ENCODE measurements at places on chromosomes 3 and 15.

GRCh38 chr3:127407026-127407939 lies 119.4 kb upstream of the PRR20G start:
- DNase-seq = no peak

GRCh38 chr3:194135516-194135805 lies 487 bp upstream of the HES1 start:
- no peak for DNase-seq

DNA sequence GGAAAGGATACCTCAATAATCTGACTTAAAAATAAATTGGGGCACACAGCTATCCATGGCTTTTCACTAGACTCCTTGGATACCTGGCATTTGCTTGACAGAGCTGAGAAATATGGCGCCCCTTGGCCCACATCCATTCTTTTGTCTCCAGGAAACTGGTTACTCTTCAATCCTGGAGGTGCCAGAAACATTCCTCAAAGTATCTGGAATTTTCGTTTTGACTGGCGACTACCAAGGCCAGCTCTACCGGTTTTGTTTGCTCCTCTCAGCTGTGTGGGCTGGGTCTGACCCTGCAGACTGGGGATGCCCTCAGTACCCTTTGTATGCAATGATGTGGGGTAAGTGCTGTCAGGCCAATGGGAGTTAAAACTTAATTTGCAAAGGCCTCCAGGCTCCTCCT lies 27.0 kb downstream of the KATNBL1 start:
- DNase-seq = no peak

- no peak for DNase-seq
Observed at GRCh38 chr15:36755341-36756000, 176.0 kb downstream of the CDIN1 start.

GRCh38 chr15:37823601-37824275 lies 110.7 kb upstream of the TMCO5A start:
- no peak for DNase-seq

DNA sequence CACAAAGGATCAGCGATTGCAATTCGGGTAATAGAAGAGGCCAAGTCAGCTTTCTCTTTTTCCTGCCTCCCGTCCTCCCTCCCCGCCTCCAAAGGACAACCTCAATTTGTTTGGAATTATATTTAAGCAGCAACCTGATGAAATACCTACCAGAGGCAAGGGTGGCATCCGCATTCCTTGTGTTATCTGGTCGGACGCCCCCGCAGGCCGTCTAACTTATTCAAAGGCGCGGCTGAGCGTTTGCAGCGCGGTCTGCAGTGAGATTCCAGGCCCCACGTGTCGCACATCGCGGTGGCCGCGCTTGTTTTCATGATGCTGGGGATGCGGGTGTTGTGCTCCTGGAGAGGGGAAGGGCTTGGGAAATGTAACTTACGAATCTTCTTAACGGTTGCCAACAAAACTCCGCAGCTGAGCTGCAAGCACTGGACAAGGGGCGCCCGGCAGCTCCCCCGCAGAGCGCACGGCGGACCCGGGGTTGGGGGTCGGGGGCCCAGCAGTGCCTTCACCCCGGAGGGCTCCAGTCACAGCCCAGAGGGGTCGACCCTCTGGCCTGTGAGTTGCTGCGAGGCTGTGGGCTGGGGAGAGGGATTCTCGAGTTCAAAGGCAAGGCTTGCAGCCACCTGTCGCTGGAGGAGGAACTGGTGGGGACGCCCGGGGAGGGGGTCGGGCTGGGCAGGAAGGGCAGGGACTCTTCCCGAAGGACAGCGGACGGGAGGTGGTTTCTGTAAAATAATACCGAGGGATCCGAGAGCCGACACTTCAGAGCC lies 20.5 kb upstream of the RGMA start:
- no peak for DNase-seq

DNA sequence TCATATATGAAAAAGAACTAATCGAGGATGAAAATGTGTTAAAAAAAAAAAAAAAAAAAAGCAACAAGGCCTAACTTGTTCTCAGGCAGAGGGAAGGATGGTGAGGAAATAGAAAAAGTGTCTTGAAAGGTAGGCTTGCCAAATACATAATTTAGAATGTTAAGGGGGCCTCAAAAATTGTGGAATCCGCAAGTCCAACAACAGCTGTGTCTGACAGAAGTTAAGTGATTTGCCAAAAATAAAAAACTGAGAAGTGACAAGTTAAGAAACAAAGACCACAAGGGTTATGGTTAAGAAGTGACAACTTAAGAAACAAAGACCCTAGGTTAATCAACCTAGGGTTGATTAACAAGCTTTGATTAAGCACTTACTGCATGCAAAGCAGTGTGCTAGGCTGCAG lies 110.6 kb downstream of the P2RY1 start:
- DNase-seq = no peak
